ENCODE measurements at places on chromosomes 2 and 18. TPM values are rescaled to one million over a fixed set of nuclear protein-coding genes. Genes with fewer than 3 reads are reported as not detected.

Gene UGP2
- total RNA-seq = 204 TPM

Gene HOXD9
- total RNA-seq = 12.0 TPM

Gene VAMP8
- total RNA-seq = 29.7 TPM

Gene NMUR1
- total RNA-seq = 7.4 TPM

Gene IGFBP5
- 466 TPM for total RNA-seq

Gene CRYGD
- total RNA-seq = not detected

Gene IL18R1
- 7.4 TPM for total RNA-seq

Gene SERPINB13
- total RNA-seq = not detected

Gene CAPN14
- total RNA-seq = 0.09 TPM

Gene WNT10A
- total RNA-seq = not detected

Gene MFSD6
- 20.8 TPM for total RNA-seq

DNA sequence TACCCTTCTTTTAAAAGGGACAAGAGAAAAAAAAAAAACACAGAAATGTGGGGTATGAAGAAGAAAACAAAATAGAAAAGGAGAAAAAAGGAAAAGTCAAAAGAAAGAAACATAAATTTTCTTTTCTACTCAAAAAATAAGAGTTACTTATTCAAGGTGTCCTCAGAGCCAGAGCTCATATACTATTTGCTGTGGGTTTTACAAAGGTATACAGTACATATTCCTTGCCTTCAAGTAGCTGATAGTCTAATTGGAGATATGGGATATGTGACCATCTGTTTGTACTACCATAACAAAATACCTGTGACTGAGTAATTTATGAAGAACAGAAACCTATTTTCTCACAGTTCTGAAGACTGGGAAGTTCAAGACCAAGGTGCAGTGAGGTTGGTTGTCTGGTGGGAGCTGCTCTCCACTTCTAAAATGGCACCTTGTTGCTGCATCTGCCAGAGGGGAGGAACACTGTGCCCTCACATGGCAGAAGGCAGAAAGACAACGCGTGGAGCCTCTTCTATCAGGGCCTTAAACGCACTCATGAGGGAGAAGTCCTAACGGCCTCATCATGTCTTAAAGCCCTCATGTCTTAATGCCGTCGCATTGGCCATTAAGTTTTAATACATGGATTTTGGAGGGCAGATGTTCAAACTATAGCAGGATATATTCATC is 33.9 kb downstream of the NBAS start:
- no peak for DNase-seq

- no peak for DNase-seq
Observed at GRCh38 chr2:172377408-172377807, 50.0 kb upstream of the ITGA6 start.

GRCh38 chr2:207662203-207662602 is 37.0 kb upstream of the METTL21A start:
- no peak for DNase-seq

DNA sequence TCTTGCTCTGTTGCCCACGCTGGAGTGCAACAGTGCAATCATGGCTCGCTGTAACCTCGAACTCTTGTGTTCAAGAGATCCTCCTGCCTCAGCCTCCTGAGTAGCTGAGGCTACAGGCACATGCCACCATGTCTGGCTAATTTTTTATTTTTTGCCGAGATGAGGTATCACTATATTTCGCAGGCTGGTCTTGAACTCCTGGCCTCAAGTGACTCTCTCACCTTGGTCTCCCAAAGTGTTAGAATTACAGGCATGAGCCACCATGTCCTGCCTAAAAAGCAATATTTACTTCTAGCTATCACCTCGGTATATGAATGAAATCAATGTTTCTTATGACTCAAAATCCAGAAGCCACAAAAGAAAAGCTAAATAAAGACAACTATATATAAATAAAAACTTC is 2.2 kb downstream of the BUB1 start:
- DNase-seq = no peak

GRCh38 chr2:11168488-11168887 is 13.2 kb downstream of the SLC66A3 start:
- no peak for DNase-seq

GRCh38 chr2:220178991-220179695 is 551.7 kb downstream of the SLC4A3 start:
- DNase-seq = no peak

DNA sequence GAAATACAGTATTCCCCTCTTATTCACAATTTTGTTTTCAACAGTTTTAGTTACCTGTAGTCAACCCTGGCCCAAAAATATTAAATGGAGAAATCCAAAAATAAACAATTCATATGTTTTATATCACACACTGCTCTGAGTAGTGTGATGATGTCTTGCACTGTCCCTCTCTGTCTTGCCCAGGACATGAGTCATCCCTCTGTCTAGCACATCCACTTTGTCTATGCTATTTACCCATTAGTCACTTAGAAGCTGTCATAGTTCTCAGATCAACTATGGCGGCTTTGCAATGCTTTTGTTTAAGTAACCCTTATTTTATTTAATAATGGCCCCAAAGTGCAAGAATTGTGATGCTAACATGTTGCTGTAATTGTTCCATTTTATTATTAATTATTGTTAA is 380.6 kb upstream of the REG3G start:
- no peak for DNase-seq

DNA sequence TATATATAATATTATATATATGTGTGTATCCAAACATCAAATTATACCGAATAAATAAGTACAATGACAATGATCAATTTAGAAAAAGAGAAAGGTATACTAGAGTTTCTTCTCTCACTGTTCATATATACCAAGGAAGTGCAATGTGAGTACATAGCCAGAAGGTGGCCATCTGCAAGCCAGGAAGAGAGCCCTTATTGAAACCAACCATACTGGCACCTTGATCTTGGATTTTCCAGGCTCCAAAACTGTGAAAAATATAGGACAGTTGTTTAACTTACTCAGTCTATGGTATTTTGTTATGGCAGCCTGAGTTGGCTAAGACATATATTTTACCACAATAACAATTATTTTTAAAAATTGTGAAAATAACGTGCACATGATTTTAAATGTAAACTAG is 1490.2 kb upstream of the SLC39A10 start:
- no peak for DNase-seq

- DNase-seq = no peak
Observed at GRCh38 chr2:46500801-46501200, 21.4 kb downstream of the TMEM247 start.

DNA sequence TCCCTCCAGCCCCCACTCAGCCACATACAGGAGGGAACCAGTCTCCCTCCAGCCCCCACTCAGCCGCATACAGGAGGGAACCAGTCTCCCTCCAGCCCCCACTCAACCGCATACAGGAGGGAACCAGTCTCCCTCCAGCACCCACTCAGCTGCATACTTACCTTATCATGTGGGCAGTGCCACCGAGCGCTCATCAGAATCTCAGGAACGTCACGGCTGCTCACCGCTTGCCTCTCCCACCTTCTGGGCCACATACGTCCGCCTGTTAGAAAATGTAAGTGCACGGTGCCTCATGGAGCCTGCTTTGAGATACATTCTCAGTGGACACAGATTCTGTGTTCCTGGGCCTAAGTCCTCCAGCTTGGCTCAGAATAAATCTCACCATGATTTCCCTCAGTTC is 124.8 kb downstream of the PXDN start:
- no peak for DNase-seq

DNA sequence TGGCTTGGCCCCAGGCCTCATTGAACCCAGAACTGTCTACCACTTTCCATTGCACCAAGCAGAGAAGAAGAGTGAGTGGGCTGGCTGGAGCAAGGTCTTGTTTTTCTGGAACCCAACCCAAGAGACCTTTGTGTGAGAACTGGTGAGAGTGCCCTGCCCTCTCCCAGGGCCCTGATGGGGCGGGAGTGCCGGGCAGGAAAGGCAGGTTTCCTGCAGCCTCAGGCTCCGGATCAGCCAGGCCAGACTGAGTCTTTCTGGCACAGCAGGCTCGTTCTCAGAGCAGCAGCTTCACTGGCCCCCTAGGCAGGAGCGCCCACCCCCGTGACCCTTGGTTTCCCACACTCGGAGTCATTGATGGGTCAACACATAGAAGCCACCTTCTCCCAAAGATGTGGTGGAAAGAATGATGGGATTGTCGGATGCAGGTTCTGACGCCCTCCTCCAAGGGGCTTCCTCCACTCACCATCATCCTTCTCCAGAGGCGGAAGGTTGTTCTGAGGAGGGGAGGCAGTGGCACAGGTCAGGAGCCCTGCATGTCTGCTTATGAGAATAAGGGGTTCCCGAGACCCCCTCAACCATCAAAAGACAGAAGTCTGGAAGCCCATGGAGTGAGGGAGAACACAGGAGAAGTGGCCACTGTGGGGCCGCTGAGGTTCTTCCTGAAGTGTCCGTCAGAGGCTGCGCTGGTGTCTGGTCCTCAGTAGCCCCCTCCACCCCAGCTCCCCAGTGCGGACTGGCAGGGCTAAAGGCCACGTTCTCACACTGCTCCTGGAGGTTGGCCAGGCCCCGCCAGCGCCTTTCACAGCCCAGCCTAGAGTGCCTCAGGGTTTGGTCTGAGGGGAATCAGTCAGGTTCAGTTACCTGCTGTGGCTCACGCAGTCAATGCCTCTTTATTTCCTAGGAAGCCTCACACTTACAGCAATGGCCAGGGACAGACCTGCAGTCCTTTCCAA is 62.8 kb upstream of the LAPTM4A start:
- DNase-seq = peak; percentile 78

GRCh38 chr18:76396792-76397191 is 98.2 kb downstream of the ZNF516 start:
- no peak for DNase-seq

GRCh38 chr2:23477392-23477791 is 92.4 kb downstream of the KLHL29 start:
- peak; percentile 76 for DNase-seq

GRCh38 chr2:75431763-75432162 is 129.0 kb downstream of the EVA1A start:
- DNase-seq = no peak

DNA sequence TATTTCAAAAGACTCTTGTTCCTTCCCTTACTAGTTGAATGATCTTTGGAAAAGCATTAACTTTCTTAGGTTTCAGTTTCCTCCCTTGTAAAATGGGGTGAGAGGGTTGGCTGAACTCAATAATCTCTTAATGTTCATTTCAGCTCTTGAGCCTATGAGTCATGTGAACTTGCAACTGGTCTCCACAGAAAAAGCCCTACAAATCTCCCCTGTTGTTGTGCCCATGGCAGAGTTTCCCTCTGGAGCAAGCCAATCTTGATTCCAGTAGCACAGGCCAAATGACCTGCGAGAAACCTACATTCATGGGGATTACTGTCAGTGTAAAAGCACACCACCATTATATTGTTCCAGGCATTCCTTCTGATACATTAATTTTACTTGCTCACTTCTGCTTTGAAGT is 388.9 kb downstream of the ALK start:
- no peak for DNase-seq

- no peak for DNase-seq
Observed at GRCh38 chr2:9919512-9919911, 32.0 kb upstream of the GRHL1 start.

- DNase-seq = no peak
Observed at GRCh38 chr2:177155631-177156030, 57.0 kb upstream of the HNRNPA3 start.
